Stimulated activated CD4-positive, alpha-beta T cell treated with anti-CD3 and anti-CD28 coated beads, Interleukin-12 subunit alpha, Interleukin-12 subunit beta, amount 100 ng/mL, for 48 hours (primary cell): ENCODE measurements at places on chromosomes 12 and 14.

GRCh38 chr14:87955501-87955900, 37.5 kb downstream of the GALC start:
- no peak for DNase-seq

DNA sequence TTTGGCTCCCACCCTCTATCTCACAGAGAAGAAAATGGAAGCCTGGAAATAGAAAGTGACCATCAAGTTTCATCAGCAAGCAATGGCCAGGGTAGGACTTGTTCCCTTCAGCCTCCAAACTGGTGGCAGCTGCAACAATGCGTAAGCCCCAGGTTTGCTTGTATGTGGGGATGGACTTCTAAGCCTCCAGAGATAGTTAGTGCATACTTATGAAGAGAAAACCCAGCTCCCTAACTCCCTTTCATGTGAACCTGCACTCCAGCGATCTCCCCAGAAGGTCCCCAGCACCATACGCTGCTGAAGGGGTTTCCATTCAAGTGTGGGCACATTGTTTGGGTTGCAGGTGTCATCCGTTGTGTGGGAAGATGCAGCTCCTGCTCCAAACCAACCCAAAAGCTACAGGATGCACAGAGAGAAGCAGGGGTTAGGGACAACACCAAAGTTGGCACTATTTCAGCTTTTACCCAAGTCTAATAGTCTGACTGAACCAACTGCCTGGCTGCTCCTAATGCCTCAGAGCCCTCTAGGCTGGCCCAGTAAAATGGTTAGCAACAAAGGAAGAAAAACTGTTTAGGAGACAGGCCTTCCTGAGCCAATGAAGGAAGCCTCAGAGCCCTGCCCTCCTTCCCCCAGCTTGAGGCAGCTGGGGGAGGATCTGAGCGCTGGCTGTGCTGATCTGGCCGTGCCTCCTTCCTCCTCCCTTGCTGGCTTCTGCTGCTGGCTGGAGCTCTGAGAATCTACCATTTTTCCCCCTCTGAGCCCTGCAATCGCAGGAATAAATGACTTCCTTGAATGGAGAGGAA, 12.3 kb downstream of the ZFP36L1 start:
- DNase-seq = no peak

DNA sequence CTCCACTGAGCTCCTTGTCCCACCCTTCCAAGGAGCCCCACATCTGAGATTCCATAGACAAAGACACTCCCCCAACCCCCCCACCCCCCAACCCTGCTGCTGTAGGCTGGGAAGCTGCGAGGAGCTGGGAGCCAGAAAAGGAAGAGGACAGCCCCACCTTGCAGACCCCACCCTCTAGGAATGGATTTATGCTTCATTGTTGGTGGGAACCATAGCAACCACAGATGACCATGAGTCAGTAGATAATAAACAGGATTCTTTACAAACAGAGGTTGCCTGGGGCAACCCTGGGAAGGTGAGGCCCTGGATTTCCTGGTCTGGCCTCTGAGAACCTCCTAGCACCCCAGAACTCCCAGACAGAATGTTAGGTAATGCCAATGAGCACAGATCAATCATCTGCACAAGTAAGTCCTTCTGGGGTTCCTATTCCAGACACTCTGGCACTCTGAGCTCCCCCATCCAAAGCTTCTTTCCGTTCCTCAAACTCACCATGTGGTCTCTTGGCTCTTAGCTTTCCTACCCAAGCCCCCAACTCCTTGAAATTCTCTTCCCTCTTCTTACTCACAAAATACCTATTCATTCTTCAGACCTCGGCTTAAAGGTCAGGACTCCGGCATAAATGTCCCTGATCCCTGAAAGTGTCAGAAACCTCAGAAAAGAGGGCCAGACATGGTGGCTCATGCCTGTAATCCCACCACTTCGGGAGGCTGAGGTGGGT, 15.2 kb upstream of the PLEKHG6 start:
- DNase-seq = no peak

DNA sequence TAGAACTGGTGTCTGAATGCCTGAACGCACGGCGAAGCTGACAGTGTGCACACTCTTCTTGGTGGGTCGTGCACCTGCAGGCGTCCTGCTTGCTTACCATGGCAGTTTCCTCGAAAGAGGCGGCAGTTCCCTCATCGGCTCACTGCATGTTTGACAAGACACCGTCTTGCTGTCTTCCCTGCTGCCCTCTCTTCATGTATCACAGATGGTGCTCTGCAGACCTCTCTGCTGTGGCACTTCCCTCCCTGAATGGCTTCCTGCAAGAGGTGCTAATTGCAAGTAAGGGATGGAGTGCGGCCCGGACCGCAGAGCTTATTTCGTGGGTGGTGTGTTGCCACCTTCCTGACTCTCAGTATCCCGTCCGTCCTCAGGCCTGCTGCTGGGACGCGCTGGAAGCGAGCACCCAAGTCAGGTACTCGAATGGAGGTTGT, 156.7 kb upstream of the RTL1 start:
- no peak for DNase-seq

DNA sequence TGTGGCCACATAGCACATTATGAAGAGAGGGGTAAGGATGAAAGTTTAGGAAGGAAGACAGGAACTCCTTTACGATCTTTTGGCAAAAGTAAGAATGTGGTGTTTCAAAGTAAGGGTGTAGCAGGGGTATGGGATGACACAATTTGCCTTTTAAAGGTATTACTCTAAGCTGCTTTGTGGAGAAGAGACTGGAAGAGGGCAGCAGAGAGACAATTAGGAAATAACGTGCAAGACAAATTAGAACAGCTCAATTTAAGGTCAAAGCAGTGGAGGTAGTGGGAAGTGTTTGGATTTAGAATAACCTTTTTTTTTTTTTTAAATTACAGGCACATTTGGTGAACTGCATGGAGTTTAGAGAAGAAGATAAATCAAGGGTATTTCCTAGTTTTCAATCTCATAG, 342.6 kb downstream of the NOVA1 start:
- DNase-seq = no peak

DNA sequence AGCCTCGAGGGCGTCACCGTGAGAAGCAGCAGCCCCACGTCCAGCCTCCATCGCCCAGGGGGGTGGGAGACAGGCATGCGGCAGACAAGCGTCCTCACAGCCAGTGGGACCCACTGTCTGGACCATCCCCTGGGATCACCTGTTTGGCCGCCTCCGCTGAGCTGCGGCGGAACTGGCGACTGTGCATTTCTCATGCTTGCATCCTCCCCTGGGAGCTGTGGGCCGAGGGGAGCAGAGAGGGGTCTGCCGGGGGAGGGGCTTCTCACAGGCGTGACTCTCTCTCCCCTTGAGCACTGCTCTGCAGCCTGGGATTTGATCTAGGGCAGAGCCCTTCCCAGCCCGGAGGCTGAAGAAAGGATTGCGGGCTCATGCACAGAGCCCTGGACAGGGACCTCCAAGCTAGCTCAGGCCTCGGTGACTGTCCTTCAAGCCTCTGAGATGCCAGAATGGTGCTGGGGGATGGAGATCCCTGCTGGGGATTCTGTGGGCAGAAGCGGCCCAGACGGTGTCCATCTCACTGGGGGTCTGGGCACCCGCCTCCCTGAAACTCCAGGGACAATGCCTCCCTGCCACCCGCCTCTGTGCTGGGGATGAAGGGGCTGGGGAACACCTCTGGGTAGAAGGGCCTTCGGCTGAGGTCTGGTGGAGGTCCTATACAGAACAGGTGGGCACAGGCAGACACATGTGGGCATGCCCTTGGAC, 61.1 kb downstream of the PRIMA1 start:
- DNase-seq = no peak

DNA sequence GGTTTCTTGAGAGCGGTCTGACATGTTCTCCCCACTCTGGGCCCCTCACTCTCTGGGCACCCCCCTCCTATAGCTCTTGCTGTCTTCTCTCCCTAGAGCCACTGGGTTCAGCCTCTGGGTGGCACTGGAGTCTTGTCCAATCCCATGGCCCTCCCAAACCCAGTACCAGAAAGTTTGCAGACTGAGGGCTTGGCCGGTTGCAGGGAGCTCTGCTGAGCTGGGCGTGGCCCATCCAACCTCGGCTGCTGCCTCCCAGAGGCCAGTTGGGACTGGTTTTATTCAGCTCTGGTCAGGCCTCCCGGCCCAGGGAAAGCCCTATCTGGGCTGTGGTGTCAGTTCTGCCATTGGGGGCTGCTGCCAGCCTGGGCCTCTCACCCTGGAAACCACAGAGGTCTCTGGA, 37.9 kb downstream of the ISCA2 start:
- DNase-seq = no peak

GRCh38 chr14:75156901-75157300, 19.5 kb downstream of the TMED10 start:
- DNase-seq = no peak

- DNase-seq = no peak
Observed at GRCh38 chr12:27260746-27261145, 16.7 kb downstream of the STK38L start.

DNA sequence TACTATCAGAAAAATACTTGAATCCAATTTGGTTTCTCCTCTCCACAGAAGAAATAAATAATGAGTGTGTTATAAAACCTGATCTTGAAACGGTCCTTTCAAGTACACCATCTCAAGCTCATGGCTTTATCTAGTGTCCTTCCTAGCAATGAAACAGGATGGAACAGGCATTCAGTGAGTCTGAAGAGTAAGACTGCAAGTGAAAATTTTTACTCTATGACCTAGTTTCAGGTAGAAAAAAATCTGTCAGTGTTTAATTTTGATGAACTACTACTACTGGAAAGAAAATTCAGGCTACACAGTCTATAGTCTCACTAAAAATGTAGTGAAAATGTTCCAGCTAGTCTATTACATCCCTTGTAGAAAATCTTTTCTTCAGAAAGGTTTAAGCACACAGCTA, 7.7 kb downstream of the CBX5 start:
- DNase-seq = no peak
